Pancreas (tissue), 10 donors: ENCODE measurements at places on chromosomes 16 and 17. TPM values are rescaled to one million over a fixed set of nuclear protein-coding genes. Genes with fewer than 3 reads are reported as not detected.

The CUEDC1 gene
- 18.9 TPM for total RNA-seq

The KRT25 gene
- not detected for total RNA-seq

The CRHR1 gene
- not detected for total RNA-seq

The KREMEN2 gene
- total RNA-seq, result not detected

The CASKIN1 gene
- 0.78 TPM for total RNA-seq

The IRX3 gene
- 4.0 TPM for total RNA-seq

The SPNS3 gene
- total RNA-seq, result 0.89 TPM

The BBS2 gene
- total RNA-seq, result 14.5 TPM

The ADGRG1 gene
- total RNA-seq, result 102 TPM

The MYH8 gene
- total RNA-seq, result not detected

The HS3ST2 gene
- total RNA-seq, result 0.13 TPM
